Peyer's patch (tissue), 4 donors: ENCODE measurements at places on chromosomes 12 and 14. TPM values are rescaled to one million over a fixed set of nuclear protein-coding genes. Genes with fewer than 3 reads are reported as not detected.

The SIX1 gene
- not detected for total RNA-seq

The RIN3 gene
- 53.6 TPM for total RNA-seq

DNA sequence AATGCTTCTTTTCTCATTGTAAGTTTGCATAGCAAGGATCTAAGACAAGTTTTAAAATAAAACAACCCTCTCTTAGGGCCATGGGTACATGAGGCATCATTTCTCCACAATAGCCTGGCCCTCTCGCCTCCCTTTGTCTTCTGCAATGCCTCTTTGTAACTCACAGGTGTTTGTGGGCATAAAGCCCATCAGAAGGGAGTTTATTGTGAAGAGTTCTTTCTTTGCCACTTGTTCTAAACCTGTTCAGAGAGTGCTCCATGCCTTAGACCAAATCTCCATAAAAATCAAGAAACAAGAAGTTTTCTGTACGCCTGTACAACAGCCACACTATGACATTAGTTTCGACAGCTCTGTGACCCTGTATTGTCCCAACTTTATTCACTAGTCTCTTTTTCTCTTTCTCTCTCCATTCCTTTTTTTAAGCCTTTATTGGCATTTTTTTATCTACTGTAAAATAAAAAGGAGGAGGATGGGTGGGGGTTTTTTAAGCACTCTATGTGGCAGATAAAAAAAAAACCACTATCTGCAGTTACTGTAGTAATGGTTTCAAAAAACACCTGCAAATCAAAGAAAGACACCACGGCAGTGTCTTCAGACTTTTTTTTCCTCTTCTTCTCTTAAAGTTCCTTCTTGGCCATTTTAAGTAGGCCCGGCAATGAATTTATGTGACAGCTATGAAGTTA is 1.6 kb downstream of the C12orf42 start:
- no peak for DNase-seq
- H3K4me3 ChIP-seq, result no peak overlapping the region
- no peaks in the 10 kb centered on the region for H3K36me3 ChIP-seq
- peaks cover 15% of the 10 kb centered on the region for H3K27me3 ChIP-seq
- no peaks in the 10 kb centered on the region for H3K4me1 ChIP-seq

DNA sequence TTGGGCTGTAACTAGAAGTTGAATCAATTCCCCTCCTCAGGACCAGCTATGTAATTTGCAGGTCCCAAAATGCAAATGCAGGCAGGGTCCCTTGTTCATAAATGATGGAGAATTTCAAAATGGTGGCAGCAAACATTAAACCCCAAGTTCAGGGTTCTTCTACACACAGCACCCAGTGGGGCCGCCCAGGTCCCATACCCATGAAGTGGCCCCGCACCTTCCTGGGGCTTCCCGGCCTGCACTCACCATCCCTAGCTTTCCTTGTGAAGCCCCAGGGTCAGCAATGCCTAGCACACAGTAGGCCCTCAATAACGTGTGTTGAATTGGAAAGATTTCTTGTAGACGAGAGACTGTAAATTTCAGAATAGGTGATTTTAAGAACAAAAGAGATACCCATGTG is 76.0 kb downstream of the NTF3 start:
- no peaks in the 10 kb centered on the region for H3K36me3 ChIP-seq
- no peak for DNase-seq
- no peaks in the 10 kb centered on the region for H3K27me3 ChIP-seq
- no peak overlapping the region for H3K27ac ChIP-seq
- H3K4me1 ChIP-seq, result no peaks in the 10 kb centered on the region
- no peak overlapping the region for H3K4me3 ChIP-seq
